Effector memory CD8-positive, alpha-beta T cell (primary cell): ENCODE measurements at places on chromosomes 7 and 10.

- no peak for DNase-seq
Observed at GRCh38 chr10:24153031-24153430, 55.9 kb upstream of the KIAA1217 start.

GRCh38 chr10:87504307-87504639 lies 420 bp upstream of the MINPP1 start:
- no peak for DNase-seq

GRCh38 chr10:133412381-133412711 lies 12.1 kb downstream of the SPRN start:
- no peak for DNase-seq

GRCh38 chr7:66125052-66125694 lies 10.5 kb downstream of the CRCP start:
- DNase-seq = no peak

DNA sequence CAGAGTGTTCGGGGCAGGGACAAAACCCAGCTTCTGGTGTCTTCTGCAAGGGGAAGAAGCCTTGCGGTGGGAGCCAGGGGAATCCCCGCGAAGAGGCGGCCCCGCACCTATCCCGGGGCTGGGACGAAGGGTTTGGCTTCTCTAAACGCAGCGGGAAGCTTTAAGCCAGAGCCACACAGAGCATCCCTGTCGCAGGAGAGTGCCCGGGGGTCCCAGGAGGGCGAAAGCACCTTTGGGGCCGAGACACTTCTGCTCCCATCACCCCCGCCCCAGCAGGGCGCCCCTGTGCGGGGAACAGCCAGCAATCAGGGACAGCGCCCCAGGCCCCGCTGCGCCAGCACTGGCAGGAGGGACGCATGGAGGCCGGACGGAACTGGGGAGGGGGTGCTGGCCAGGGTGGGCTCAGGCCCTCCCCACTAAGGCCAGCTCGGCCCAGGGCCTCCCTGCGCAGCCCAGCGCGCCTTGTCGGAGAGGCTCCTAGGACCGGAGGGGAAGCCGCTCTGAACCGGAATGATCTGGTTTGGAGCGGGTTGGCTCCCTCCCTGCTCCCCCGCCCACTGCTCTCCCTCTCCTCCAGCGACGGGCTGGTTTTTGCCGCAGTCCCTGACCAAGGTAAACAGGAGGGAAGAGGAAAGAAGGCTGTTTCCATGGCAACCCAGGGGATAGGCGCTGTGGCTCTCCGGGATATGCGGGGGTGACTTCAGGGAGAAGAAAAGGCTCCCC lies 63.9 kb downstream of the TMEM209 start:
- no peak for DNase-seq

DNA sequence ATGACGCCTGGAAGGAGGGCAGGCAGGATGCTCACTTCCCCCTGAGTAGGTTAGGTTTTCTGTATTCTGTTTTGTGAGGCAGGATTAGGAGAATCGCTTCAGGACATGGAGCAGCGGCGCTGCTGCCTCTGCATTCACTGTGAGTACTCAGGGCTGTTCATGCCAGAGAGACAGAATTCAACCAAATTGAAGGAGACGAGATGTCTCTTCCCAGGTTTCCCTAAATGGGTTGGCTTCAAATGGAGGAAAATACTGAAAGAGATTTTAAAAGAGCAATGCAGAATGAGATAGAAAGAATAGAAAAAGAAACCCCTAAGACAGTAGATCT lies 21.9 kb upstream of the CNPY1 start:
- no peak for DNase-seq

DNA sequence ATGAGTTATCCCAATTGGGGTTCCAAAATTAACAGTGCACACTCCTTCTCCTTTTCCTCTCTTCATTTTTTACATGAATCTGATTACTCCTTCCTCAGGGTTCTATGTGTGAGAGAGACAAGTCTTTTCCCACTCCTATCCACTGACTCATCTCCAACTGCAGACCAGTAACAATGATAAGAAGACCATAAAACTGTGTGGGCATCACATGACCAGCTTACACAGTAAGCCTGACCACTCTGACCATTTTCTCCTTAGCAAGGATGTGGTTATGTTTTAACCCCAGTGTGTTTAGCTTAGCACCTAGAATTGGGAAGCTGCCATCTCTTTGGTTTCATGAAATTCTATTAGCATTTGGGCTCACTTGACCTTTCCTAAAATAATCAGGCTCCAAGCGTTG lies 145.0 kb upstream of the CALCR start:
- DNase-seq = no peak

DNA sequence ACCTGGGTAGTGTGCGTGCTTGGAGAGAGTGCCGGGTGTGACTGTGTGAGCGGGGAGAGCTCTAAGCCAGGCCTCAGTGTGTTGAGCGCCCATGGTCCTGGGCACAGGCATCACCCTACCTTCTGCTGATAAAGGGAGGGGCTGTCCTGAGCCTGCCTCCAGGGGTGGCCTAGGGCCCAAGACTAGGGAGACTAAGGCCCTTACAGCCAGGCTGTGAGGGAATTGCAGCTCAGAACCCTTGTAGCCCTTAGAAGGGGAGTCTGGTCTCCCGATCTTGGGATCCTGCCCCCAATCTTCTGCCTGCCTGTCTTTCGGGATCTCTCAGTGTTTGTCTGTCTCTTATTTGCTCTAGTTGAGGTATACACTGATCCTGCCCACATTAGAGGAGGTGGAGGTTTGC lies 41.2 kb downstream of the PAX2 start:
- no peak for DNase-seq

GRCh38 chr7:150323682-150324372 lies 482 bp upstream of the ACTR3C start:
- no peak for DNase-seq

- no peak for DNase-seq
Observed at GRCh38 chr10:107230887-107231286, 66.4 kb upstream of the SORCS1 start.

DNA sequence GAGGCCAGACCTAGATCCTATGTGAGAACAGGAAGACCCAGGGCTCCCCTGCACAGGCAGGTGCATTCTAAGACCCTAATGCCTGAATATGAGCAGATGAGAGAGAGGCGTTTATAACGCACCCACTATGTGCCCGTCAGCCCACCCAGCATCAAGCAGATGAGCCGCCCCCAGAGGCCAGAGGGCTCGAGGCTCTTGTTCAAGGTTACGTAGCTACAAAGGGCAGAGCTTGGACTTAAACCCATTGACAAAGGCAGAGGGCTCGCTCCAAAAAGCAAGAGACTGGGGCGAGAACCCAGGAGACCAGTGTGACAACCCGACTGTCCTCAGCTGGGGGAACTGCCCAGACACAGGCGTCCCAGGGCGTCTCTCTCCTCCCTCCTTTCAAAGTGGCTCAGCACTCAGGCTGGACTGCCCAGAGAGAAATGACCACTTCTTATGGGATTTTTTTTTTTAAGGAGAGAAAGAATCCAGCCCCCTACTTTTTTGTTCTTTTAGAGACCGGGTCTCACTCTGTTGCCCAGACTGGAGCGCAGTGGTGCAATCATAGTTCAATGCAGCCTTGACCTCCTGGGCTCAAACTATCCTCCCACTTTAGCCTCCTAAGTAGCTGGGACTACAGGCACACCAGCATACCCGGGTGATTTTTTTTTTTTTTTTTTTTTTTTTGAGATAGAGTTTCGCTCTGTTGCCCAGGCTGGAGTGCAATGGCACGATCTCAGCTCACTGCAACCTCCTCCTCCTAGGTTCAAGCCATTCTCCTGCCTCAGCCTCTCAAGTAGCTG lies 40.1 kb downstream of the TNRC18 start:
- DNase-seq = no peak

DNA sequence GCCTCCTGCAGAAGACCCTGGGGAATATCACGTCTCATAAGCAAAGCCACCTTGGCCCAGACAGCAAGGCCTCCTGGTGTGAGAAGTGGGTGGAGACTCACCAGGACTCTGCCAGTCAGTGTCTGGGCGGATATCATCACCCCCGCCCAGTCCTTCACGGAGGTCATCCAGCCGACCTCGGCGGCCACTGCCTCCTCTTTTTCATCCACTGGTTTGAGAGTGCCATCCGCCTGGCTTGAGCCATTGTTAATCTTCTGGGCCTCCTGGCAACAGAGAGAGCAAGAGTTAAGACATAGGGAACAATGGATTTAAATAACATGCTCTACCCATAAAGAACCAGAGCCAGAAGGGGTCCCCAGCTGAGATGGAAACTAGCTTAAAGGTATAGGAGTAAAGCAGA lies 233.8 kb downstream of the KCNMA1 start:
- no peak for DNase-seq

DNA sequence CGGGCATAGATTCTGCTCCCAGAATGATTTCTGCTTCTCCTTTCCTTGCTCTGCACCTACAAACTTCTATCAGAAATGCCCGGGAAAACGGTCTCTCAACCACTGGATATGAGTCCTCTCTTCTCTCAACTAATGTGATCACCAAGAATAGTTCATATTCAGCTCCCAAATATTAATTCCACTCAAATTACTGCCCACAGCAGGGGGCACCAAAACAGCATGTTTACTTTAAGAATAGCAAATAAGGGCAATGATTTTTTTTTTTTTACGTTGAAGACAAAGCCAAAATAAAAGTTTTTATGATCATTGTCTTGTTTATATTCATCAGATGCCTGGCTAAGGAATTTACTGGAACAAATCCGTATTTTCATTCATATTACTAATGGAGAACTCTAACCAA lies 94.9 kb upstream of the PRSS1 start:
- DNase-seq = no peak

DNA sequence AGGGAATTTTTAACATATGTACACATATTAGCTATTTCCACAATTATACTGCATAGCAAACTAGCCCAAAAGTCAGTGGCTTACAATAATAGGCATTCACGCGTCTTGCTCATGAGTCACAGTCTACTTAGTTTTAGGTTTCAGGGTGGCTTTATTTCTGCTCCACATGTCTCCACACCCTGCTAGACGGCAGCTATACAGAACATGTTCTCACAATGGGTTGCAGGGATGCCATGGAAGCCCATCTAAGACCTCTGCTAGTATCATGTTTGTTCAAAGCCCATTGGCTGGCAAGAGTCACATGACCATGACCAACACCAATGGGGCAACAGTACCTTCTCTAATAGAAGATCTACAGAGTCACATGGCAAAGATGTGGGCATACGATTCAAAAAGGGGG lies 96.3 kb upstream of the NEBL start:
- DNase-seq = no peak
